ENCODE measurements at places on chromosomes 16 and 17.

GRCh38 chr17:38451030-38451839 is 23.0 kb downstream of the ARHGAP23 start:
- no peak for DNase-seq

- no peak for DNase-seq
Measured at GRCh38 chr17:57869617-57870282, 19.9 kb upstream of the MRPS23 start.

DNA sequence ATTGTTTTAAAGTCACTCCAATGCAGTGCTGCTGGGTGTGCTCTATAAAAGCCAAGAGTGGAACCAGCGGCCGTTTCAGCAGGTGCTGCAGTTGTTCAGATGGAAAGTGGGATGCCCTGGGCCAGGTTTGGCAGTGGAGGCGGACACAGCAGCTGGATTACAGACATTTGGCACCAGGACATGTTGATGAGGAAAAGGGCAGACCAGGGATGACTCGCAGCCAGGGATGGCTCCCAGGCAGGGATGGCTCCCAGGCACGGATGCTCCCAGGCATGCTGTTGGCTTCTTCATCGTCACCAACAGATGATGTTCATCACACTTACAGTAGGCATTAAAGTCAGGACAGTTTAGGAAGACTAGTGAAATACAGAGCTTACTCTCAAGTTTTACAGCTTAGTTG is 10.0 kb downstream of the GAN start:
- no peak for DNase-seq

DNA sequence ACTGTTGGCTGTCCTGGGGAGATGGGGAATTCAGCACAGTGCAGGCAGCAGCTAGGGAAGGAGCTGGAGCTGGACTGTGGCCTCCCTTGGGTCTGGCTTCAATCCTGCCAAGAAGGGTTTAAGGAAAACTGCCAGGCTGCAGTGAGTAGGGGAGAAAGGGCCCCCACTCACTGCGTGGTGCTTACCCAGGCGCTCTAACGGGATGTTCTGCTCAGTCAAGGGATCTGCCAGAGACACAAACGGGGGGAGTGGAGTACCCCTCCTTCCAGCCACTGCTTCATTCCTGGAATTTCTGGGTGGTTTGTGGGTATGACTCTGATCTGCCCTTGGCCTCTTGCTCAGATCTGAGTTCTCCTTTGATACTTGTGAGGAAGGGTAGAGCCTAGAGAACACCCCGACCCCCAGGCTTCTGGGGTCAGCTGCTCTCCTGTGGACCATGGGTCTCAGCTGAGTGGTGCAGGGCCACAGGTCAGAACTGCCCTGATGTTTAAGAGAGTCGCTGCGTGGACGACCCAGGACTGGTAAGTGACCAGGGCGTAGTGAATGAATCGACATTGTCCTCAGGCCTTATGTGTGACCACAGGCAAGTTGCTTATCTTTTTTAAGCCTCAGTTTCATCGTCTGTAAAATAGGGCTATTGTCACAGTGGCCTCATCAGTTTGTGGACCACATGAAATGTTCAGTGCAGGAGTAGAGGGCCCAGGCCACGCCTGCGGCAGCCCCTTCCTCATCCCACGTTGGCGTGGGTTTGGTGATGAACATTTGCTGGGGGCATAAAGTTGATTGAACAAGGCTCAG is 9.6 kb downstream of the CRISPLD2 start:
- no peak for DNase-seq

- no peak for DNase-seq
Measured at GRCh38 chr17:34843682-34844081, 117.6 kb downstream of the CCT6B start.

DNA sequence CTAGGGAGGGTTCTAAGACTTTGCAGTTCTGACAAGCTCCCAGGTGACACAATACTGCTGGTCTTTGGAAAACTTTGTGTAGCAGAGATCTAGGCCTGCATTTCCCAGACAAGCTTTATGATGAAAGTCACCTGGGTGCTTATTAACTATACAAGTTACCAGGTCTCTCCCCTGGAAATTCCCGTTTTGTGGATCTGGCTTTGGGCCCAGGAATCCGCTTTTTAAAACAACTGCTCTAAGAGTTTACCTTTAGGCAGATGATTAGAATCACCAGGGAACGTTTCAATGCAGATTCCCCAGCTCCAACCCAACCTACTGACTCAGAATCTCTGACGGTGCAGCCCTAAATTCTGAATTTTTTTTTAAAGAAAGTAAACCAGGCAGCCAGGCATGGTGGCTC is 36.3 kb downstream of the MYH3 start:
- no peak for DNase-seq

- DNase-seq: no peak
Measured at GRCh38 chr17:61261001-61261637, 138.5 kb upstream of the TBX2 start.

GRCh38 chr17:336110-337021 is 16.2 kb downstream of the RPH3AL start:
- no peak for DNase-seq

DNA sequence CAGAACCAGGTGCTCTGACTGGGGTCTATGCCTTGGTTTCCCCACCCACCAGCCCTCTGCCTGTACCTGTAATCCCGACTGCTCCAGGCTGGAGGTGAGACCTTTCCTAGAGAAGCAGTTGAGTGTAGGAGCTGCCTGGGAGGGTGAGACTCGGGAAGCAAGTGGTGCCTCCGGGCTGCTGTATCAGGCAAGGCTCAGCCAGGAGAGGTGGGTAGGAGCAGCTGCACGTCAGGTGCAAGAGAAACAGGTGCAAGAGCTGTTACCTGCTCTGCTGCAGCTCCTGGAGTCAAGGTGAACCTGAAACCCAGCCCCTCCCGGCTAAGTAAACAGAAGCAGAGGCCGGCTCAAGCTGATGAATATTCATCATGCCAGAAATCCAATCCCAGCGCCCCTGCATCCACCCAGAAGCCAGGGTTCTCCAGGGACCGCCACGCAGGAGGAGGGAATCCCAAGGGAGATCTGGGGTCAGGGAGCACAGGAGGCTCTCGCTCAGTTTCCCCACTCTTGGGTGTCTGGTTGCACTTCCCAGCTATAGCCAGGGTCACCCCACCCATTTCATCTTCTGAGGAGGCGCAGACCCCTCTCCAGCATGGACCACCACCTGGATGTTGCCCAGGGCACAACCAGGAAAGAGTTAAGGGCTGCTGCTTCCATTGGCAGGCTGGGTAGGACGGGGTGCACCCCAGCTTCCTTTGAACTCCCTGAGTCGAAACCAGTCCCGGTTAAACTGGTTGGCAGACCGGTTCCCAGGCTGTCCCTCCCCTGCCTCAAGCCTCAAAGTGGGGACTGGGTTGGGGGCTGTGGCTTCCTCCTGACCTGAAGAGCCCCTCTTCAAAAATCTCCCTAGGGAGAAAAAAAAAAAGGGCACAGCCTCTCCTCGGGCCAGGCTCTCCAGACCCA is at the start of gene PRR15L:
Gene PRR15L, minus strand, starts transcription at position 293 of the 900 bp plus-strand sequence. CDS start 4,649 bp downstream, outside the sequence.
- no peak for DNase-seq

- no peak for DNase-seq
Measured at GRCh38 chr17:40153603-40154236, 13.4 kb downstream of the CASC3 start.

DNA sequence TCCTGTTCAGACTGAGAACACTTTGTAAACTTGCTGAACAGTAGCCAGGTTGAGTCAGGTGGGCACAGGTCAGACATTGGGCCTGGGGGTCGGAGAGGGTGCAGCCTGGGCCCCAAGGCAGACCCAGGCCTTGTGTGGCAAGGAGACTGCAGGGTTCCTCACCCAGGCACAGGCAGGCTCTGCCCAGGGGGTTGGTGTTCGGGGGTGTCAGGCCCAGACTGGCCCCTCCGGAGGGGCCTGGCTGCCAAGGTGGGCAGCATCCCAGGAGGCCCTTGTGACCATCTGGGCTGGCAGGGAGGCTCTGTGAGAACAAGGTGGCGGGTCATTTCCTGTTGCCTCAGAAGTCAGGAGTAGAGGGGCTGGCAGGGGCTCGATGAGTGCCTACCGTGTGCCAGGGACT is 585 bp upstream of the MYO15A start:
- DNase-seq: no peak

DNA sequence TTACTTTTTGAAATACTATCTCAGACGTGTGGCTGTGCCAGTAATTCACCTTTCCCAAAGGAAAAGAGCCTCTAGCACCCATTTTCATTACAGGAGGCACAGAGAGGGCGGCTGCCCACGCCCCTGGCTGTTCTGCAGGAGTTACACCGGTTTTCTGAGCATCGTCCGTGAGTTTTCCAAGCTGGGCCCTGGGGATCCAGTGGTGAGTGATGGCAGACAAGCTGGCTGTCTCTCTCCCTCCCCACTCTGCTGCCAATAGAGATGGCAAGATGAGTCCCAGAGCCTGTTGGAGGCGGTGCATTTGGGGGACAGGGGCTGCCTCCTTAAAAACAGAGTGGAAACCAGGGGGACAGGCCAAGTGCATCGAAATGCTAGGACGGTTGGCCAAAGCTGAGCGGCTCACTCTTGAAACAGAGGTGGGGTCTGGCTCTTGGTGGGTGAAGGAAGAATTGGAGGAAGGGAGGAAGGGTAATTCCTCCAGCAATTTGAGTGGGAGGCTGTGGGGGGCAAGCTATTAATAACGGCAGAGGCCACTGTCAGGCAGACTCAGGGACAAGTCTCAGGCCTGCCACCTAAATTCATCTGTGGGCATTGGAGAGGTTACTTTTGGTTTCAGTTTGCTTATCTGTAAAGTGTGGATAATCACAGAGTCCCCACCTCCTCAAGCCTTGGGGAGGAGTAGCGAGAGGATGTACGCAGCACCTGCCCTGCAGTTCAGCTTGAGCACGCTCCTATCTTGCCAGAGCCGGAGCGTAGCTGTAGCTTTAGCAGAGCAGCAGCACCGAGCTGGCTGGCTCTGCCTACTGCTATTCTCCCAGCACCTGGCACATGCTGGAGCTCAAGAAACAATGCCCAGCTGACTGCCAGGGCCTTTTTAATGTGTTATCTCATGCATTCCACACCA is 7.5 kb upstream of the NOS2 start:
- no peak for DNase-seq
